AG10803 (cell line): ENCODE measurements at places on chromosomes 4 and X.

DNA sequence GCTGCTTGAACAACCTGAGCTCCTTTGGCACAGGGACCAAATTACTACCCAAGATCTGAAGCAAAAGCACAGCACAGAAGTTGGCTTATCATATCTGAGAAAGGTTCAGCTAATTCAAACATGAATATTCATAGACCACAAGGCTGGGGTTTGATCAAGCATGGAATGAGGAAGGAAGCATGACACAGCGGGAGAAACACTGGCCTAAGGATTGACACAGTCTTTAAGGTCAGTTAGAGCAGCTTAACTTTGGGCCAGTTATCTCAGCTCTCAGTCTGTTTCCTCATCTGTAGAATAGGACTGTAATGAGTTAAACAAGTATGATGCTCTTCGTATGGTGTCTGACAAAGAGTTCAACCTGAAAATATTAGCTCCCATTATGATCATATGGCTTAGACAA is 88.5 kb upstream of the CBR4 start:
- no peak for DNase-seq

GRCh38 chr4:142818031-142818430 is 28.1 kb downstream of the INPP4B start:
- DNase-seq, result peak; percentile 47

- no peak for DNase-seq
These were observed 124.9 kb downstream of the IQCM start for GRCh38 chr4:149690726-149691125.

- DNase-seq, result no peak
These were observed 900.9 kb upstream of the EPHA5 start for GRCh38 chr4:66571145-66571695.

DNA sequence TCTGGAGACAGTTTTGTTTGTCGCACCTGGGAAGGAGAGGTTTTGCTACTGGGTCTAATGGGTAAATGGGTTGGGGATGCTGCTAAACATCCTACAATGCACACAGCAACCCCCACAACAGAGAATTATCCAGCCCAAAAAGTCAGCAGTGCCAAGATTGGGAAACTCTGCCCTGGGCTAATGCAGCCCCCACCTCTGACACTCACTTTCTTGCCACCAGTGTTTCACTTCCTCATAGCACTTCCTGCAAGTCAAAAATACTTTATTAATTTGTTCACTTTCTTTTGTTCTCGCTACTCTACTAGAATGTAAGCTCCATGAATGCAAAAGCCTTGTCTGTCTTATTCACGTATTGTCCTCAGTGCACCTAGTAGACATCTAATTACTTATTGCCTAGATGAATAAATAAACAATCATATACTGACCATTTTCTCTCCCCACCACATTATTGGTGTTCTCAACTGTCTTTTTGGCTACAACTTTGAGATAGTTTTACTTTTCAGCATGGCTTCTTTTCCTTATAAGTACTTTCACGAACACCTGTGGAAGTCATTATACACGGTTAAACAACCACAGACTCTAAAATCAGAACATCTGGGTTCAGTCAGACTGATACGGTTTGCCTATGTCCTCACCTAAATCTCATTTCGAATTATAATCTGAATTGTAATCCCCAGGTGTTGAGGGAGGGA is 82.0 kb upstream of the PITX2 start:
- DNase-seq, result no peak

DNA sequence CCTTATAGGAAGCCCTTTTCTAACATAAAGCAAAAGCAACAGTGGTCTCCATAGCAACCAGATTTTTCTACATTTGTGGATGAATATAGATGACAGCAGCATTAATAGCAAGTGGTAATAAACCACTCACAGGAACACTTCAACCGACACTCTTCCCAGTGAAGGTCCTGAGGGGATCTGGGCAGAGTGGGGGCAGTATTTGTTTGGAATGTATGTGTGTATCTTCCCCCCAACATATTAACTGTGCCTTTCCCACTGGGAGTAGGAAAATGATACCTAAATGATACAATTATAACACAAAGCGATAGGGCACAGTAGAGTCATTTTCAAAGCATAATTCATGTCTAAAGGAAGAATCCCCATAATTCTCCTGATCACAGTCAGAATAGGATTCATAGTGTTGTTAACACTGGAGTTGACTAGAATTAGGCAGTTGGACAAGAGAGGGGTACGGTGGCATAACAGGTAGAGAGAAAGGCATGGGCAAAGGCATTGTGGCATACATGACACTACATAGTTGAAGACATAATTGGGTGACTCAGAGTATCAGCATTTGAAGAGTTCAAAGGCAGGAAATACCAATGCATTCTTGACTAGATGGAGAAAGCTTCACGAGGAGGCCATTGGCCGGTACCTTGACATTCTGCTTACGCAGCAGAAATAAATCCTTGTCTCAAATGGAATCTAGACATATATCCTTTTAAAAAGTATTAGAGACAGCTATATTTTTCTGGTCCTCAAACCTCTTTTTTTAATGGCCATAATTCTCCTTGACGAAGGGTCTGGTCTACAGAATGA is 15.2 kb downstream of the CAPN6 start:
- no peak for DNase-seq

DNA sequence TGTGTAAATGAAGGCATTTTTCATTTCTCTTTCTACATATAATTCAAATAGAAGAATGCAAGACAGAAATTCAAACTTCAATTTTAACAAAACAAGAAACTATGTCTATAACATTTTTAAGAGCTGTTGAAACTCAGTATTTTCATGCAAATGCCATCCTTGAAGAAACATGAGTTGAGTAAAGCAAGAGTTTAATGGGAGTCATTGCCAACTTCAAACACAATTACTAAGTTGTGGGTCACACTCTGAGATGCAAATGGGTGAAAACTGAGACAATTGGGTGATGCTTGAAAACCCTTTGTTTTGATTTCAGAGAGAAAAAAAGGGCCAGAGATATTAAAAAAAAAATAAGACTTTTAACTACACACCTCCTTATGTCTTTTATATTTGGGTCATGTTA is 865.9 kb downstream of the FAT4 start:
- no peak for DNase-seq

- no peak for DNase-seq
These were observed 85.5 kb downstream of the RTL3 start for GRCh38 chrX:78573630-78574029.

GRCh38 chr4:61359301-61359700 is 159.2 kb downstream of the ADGRL3 start:
- no peak for DNase-seq

DNA sequence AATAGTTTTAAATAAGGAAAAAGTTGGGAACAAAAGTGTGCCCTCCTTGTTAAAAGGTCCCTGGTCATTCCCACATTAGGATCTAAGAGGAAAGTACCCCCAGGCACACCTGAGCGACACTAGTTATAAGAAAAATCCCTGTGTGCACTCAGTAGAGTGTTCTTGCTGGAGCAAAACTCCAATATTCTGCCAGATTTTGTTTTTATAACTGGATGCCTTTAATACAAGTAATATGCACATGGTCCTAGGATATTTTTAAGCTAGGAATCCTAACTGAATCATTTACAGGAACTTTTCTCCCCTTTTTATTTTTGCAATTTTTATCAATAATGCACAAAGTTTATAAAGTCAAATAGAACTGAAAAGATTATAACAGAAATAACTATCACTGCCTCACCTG is 68.6 kb downstream of the BEND4 start:
- DNase-seq, result peak; percentile 12

DNA sequence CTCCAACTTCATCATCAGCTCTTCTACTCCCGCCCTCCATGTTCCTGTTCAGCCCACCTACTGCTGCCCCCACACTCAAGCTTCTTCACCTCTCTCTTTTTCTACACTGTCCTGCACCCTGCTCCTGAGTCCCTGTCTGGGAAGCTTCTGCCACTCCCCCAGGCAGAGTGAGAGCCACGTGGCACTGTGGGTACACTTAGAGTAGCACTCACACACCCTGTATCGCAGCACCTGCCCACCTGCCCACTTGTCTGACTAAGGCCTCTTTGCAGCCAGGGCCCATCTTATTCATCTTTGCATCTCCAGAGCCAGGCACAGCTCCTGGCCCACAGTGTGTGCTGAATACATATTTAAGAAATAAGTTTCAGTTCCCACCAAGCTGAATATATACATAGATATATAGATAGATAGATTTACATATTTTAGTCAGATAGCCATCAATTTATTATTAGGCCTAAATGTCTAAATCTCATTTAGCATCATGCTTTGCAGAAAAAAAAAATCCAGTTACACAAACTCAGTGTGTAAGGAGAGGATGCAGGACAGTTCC is 24.9 kb downstream of the CCDC149 start:
- no peak for DNase-seq

DNA sequence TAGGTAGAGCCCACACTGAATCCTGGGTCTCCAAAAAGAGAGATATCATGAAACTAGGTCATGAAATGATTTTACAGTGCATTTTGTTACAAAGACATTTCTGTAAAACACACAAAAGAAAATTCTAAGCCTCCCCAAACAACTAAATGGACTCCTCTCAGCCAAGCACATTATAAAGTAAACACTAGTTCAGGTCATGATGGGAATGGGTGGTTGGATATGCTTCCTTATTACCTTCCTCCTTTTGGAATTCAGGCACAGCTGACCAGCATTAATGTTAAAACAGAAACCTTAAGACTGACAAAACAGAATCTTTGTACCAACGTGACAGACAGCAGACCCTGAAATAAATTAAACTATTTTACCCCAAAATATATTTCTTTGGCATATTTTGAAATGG is 87.9 kb upstream of the NPY2R start:
- no peak for DNase-seq

DNA sequence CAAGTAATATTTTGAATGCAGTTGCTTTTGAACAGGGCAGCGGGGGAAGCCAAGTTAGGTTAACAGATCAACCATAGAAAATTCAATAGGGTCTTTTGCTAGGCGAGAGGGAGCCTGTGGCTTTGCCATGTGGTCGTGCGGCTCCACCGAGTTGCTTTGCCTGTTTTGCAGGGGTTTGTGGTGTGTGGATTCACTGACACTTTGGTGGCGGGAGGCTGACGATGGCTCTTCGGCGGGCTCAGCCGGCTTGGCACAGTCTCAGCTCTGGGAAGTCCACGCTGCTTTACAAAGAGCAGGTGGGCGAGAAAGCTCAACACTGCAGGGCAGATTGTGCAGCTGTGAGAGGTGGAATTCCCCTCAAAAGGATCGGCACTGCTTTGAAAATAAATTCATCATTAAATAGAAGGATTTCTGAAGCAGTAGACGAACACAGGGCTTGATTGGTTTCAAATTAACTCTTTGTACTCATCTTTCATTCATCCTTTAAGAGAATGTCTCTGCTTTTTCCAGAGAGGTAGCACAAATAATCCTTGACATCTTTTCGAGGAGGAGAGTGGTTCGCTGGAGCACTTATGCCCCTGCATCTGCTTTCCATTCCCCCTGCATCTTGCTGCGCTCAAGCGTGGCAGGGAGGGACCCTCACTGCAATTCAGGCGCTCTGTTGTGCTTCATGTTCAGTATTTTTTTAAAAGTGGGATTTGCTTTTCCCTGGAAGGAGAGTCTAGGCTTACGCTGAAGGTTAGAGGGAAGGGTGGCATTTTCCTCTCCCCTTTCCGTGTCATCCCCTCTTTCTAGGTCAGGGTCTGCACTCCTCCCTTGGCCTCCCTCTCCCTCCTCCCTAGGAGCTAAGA is 201.8 kb upstream of the LEF1 start:
- no peak for DNase-seq

DNA sequence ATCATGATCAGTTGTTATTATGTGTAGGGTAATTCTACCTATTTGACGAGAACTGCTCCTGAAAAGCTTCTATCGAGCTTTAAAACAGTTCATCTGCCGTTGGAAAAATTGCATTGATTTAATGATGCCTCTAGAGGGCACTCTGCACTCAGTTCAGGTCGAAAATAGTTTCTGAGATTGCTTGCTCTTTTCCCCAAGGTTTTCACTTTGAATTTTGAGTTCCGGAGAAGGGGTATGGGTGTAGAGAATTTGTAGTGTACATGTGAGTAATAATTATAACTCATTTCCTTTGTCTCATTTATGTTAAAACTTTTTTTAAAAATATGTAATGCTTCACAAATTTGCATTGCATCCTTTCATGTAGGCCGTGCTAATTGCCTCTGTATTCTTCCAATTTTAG is 28.4 kb upstream of the TNIP3 start:
- DNase-seq, result peak; percentile 55

- no peak for DNase-seq
These were observed at the start of gene ADAM29 for GRCh38 chr4:174918058-174918457. TSS of gene ADAM29 (plus strand) at chr4:174918358. CDS start at chr4:174975526, 57,168 bp downstream.

DNA sequence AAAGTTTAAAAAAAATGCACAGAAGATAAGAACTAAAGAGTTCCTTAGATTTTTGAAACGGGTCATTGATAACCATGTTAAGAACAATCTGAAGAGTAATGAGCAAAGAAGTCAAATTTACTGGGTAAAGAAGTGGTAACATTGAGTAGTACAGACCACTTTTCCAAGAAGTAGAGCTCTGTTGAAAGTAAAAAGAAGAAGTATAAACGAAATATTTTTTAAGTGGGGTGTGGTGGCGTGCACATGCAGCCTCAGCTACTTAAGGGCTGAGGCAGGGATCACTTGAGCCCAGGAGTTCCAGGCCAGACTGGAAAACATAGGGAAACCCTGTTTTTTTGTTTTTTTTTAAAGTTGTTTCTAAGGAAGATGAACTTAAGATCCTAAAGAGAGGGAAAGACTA is 68.5 kb downstream of the UBA6 start:
- DNase-seq, result no peak

- no peak for DNase-seq
These were observed 186.1 kb downstream of the TMA16 start for GRCh38 chr4:163680386-163681098.
